Midbrain (tissue), 1 donor: ENCODE measurements at places on chromosomes 5 and 9.

DNA sequence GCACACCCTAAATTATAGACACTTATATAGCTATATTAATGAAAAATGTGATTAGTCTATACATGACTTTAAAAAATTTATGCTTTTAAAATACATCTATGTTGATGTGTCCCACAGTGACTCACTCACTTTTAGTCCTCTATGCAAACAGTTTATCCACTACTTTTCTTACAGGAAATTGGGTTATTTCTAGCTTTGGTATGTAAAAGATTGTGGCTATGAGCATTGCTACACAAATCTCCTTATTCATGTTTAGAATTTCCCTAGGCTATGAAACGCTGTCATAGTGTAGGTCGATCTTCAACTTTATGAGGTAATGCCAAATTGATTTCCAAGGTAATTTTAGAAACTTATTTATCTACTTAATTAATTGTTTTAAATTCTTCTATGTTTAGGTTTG, 687.4 kb downstream of the PRR16 start:
- DNase-seq = no peak

DNA sequence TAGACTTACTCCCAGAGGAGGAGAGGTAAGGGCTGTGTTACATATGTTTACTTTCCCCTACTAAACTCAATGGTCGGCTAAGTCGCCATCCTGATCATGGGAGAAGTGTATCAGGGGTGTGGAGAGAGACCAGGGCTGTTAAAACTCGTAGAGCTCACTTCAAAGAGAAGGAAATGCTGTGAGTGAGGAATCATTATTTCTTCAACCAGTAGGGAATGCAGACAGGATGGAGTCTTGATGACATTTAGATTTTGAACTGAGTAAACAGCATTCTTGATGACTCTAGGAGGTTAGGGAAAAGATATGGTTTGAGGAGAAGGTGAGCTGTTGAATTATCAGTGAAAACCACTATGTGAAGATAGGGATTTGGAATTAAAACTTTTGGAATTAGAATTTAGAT, 17.3 kb downstream of the RECK start:
- DNase-seq = no peak

DNA sequence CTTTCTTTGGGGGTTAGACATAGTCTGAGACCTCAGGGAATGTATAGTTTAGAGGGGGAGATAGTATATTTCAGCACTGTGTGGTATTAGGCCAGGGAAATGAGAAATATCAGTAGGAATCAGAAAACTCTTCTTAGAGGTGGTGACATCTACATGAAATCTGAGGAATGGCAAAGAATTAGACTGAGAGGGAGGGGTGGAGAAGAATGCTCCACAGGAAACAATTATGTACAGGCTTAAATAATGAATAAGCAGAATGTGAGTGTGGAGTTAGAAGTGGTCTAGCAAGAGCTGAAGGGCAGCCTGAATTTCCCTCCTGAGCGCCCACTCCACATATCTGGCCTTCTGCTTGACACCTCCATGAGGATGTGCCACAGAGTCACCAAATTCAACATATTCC, 3.6 kb upstream of the MACIR start:
- DNase-seq = no peak

GRCh38 chr9:120571443-120572257, 8.3 kb downstream of the CDK5RAP2 start:
- DNase-seq = peak; percentile 78

- no peak for DNase-seq
Observed at GRCh38 chr9:83724436-83724835, 16.7 kb upstream of the UBQLN1 start.

- DNase-seq = peak; percentile 21
Observed at GRCh38 chr5:14595189-14595588, 13.6 kb downstream of the OTULINL start.
